Endodermal cell (in vitro differentiated cells): ENCODE measurements at places on chromosomes 7 and 10.

- no peak for DNase-seq
These were observed 8.8 kb downstream of the TMEM120A start for GRCh38 chr7:75985518-75986146.

DNA sequence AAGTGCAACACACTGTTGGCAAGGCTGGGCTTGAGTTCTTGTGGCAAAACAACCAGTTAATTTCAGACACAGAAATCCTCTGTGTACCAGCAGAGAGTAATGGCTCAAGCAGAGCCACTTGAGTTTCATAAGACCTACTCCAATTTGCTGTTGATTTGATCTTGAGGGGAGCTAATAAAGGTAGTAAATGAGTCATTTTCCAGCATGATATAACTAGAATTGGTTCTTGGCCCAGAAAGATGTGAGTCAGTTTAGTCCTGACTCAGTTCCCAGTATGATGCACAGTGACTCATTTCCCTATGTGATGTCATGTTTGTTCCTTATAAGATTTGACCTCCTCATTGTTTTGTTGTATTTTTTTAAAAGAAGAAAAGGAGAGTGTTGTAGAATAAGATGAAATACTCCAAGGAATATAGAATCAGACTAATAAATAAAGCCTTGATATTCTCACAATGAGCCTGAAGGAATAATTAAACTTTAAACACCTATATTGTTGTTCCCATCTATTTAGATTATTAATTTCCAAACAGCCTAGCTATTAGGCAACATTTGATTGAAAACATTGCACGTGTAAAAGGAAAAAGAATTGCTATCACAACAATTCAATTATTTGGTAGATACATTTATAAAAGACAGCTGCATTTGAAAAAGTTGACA, 186.2 kb downstream of the REEP3 start:
- no peak for DNase-seq

DNA sequence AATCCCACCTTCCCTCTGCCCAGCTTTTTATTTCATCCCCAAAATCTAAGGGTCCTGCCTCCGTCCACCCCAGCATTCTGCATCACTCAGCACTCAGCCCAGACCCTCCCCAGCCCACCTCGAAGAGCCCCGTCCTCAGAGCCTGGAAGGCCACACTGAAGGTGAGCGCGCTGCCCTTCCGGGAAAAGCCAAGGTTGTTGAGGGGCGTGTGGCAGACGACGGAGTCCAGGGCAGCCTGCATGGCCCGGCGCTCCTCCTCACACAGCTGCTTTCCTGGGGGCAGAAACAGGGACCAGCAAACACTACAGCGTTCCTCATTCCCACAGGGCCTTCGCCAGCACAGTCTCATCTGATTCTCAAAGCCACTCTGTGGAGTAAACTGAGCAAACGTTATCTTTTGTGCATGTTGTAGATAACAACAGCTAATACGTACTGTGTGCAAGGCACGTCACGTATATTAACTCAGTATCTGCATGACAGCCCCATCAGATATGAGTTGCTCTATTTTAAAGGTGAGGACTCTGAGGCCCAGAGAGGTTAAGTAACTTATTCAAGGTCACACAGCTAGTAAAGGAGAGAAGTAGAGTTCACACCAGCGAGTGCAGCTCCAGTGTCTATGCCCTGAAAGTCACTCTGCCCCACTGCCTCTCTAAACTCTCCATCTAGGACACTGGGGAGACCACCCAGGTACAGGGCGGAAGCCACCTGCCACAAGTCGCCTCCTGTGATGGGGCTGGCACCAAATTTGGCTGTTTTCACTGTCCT, 2.8 kb downstream of the TRAPPC14 start:
- DNase-seq = no peak

GRCh38 chr7:48943279-48943990, 19.1 kb downstream of the CDC14C start:
- DNase-seq = no peak

- no peak for DNase-seq
These were observed 5.1 kb upstream of the MACC1 start for GRCh38 chr7:20222219-20222828.

- no peak for DNase-seq
These were observed 883 bp downstream of the SPAG6 start for GRCh38 chr10:22346096-22346661.

DNA sequence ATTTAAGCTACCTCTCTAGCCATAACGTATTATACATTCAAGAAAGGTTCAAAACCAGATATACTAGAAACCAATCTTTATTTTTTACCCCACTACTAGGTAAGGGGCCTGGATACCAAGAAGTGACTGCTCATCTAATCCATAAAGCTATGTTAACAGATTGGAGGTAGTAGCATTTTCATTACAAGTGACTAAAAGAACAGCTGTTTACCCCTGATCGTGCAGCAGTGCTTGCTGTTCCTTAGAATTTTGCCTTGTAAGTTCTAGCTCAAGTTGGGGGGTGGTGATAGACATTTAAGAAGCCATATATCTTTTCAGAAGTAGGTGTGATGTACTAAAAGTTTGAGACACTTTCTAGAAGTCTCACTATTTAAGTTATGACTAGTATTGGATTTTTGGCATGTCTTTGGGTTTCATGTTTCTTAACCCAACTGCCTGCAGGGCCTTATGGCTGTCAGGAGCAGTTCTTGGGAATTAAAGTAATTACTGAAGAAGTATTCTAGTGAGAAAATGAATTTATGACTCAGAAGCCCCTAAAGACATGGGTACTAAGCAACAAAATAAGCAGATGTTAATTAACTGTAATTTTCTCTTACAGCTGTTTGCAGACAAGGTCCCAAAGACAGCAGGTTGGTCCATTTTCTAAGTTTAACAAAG, 2.3 kb downstream of the PPIA start:
- DNase-seq = no peak

GRCh38 chr7:127322351-127322750, 69.6 kb upstream of the GRM8 start:
- no peak for DNase-seq

- DNase-seq = no peak
These were observed 19.9 kb downstream of the ATAD1 start for GRCh38 chr10:87798082-87798481.

GRCh38 chr7:8214244-8214824, 47.6 kb downstream of the ICA1 start:
- DNase-seq = no peak

GRCh38 chr10:84706431-84706830, 378.0 kb downstream of the CCSER2 start:
- no peak for DNase-seq

DNA sequence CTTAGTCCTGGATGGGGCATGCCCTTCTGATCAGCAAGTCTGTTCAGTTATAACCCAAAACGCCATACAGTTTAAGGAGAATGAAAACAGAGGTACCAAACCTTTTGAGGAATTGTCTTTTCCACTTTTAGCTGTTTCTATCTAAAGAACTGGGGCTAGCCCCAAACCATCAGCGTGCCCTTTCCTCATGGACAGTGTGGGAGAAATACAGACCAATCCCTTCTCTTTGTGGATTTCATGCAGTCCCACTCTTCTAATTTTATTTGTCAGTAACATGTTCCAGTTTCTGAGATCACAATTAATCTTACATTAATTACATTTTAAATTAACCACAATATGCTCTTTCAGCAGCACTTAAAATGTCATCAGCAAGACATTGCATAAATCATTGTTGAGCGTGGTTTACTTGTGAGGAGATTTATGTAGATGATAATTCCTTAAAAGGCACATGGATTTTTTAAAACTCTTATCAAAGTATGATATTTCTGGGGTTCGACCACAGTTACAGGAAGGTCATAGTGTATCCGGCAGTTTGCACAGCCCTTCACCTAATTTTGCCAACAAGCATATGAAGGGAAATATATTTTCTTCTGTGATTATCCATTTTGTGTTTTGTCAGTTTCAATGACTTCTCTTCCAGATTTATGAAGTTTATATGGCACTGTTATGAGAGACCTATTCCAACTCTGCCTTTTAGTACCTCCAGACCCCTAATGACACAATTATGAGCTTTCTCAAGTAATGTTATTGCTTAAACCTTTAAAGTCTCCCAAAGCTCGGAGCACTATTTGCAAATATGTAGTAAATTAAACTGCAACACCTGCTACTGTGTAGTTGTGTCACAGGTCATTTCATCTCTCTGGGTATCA, 868.4 kb upstream of the C7orf33 start:
- DNase-seq = no peak

GRCh38 chr7:115233809-115234208, 311.9 kb downstream of the MDFIC start:
- DNase-seq = no peak

DNA sequence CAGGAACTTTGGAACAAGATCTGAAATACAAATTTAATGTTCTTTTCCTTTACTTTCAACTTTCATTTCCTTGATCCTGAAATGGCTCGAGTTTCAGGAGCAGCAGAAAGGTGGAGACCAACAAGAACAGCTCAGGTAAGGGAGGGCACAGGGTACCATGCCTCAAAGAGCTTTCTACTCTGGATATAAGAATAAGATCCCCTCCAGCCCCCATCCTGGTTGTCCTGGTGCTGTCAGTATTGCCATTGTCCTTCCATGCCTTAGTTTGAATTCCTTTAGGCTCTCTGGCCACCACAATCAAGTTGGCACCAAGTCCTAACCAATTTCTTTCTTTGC, 12.5 kb upstream of the CALU start:
- DNase-seq = no peak

- peak; percentile 51 for DNase-seq
These were observed 10.7 kb downstream of the CALD1 start for GRCh38 chr7:134789967-134790685.

DNA sequence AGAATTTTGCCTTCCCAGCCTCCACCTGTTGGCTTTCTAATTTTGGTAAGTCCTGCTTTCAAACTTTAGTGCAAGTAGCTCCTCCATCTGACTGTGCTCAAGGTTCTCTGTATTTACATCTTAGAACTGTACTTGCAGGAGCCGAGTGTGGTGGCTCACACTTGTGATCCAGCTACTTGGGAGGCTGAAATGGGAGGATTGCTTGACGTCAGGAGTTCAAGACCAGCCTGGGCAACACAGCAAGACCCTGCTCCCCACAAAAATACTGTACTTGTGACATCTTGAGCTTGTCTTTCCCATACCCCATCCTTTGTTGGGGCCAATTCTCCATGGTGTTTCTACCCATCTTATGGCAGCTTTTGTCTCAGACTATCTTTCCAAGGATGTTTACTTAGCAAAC, 4.7 kb upstream of the VDAC2 start:
- DNase-seq = peak; percentile 39

DNA sequence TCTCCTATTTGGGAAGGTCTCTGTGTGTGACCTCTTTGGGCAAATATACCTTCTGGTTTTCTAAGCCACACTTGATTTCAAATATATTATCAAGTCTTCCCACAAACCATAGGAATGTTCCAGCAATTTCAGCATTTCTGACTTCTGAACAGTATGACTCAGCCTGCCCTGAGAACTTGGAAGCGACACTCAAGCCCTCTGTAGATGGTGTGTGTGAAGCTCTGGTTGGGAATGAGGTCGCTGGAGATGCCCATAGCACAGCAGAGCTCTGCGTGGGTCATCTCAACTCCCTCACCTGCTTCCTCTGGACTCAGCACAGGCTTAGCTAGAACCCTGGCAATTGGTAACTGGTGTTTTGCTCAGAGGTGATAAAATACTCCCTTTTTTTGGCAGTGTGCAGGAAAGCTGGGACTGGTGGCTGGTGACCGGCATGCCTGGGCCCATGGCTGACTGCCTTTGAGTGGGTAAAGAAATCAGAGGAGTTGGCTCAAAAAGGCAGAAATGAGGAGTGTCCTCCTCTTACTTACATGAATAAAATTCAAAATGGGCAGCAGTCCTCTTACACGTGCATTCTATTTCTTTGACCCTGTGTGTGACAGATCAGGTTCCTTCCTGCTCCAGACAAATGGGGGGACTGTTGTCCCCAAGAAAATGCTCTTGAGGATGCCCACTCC, 87.5 kb upstream of the NRP1 start:
- DNase-seq = no peak

- no peak for DNase-seq
These were observed 40.2 kb downstream of the TCF7L2 start for GRCh38 chr10:112990271-112990670.

- no peak for DNase-seq
These were observed 8.9 kb downstream of the ST8SIA6 start for GRCh38 chr10:17445400-17445998.

DNA sequence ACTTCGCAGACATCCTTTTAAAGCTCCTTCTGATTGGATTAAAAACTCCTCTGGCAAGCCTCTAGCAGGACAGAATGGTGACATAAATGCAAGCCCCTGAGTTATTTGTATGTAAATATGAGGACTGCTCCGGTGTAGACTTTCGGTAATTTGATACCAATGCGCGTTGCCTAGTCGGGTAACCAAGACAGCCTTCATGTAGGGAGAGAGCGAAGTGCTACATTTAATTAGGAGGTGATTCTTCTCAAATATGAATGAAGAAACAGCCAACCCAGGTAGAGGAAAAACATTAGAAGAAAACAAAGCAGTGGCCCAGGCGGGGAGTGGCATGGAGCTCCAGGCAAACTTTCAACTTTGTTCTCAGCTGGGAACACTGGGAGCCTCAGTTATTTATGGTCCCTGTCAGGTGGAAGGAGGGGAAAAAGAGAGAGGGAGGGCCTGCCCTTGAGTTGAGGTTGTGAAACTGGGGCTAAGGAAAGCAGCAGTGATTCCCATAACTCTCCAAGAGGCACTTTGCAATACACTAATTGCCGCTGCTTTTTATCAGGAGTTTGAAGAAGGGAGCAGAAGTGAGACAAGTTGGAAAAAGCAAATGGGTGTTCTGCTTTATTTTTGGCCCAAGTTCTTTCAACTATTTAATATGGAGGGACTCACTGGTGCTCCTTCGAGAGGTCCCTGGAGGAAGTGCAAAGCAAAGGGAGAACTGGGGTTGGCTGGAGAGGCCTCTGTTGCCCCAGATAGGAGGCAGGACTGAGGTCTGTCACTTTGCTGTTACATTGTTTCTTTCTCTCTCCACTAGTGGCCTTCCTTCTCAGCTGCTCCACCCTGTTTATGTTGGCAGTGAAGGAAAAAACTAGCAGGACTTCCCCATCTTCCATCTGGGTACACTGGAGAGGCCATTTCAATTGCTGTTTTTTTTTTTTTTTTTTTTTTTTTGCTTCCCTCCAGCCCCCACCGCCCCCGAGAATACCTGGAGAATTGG, 234.6 kb upstream of the CCDC6 start:
- DNase-seq = peak; percentile 84

DNA sequence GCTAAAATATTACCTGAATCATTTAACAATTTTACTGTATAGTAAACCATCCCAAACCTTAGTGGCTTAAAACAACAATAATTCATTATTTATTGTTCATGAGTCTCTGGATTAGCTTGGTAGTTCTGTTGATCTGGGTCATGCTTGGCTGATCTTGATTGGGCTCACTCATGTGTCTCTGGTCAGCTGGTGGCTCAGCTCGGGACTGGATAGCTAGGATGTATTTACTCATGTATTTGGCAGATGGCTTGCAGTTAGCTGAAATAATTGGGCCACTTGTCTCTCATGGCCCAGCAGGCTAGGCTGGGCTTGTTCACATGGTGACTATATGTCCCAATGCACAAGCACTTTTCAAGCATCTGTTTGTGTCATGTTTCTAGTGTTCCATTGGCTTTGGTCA, 262.8 kb downstream of the BBS9 start:
- DNase-seq = no peak

- DNase-seq = no peak
These were observed 123.5 kb downstream of the GLCCI1 start for GRCh38 chr7:8092140-8092539.
